Gastrocnemius medialis (tissue), 4 donors: ENCODE measurements at places on chromosomes 7 and 10. TPM values are rescaled to one million over a fixed set of nuclear protein-coding genes. Genes with fewer than 3 reads are reported as not detected.
A peak's percentile ranks its signal among the peaks of the same experiment; 100 is the strongest.

GRCh38 chr10:32893434-32893833, 64.6 kb downstream of the ITGB1 start:
- H3K4me1 ChIP-seq = no peaks in the 10 kb centered on the region
- H3K36me3 ChIP-seq = peaks cover 22% of the 10 kb centered on the region
- H3K4me3 ChIP-seq = no peak overlapping the region
- no peak for DNase-seq
- H3K27me3 ChIP-seq = no peaks in the 10 kb centered on the region

DNA sequence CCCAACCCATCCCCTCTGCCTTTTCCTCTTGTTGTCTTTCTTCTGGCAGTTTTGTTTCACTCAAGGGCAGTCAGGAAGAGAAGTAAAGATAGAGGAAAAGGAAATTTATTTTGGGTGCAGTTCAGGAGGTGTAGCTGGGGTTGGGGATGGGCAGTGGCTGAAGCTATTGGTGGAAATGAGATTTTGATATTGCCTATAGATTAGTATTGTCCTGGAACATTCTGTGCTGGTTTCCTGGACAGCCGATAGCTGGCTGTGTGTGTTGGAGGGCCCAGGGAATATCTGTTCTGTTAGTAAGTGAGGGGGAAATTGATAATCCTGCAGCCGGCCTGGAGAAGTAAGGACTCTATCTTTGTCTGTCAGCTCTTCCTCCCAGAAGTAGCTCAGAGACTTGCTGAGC, 107.8 kb downstream of the AUTS2 start:
- H3K27ac ChIP-seq = no peak overlapping the region
- no peaks in the 10 kb centered on the region for H3K27me3 ChIP-seq
- DNase-seq = no peak
- no peaks in the 10 kb centered on the region for H3K36me3 ChIP-seq

GRCh38 chr7:24657980-24658379, 84.7 kb downstream of the PALS2 start:
- DNase-seq = no peak
- no peak overlapping the region for H3K4me3 ChIP-seq
- H3K36me3 ChIP-seq = no peaks in the 10 kb centered on the region
- peaks cover 2% of the 10 kb centered on the region for H3K4me1 ChIP-seq

DNA sequence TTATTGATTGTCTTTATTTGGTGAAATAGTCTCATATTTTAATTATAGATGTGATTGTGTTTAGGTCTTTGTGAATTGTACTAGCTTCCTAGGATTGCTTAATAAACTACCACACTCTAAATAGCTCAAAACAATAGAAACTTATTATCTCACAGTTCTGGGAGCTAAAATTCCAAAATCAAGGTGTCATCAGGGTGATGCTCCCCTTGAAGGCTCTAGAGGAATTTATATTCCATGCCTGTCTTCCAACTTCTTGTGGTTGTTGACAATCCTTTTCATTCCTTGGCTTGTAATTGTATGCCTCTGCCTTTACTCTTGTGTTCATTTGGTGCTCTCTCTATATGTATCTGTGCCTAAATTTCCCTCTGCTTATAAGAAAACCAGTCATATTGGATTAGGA, 155.3 kb upstream of the AKR1E2 start:
- peak overlapping the region; percentile 42 for H3K27ac ChIP-seq
- H3K27me3 ChIP-seq = no peaks in the 10 kb centered on the region
- no peak for DNase-seq
- H3K4me3 ChIP-seq = no peak overlapping the region
- peaks cover 7% of the 10 kb centered on the region for H3K4me1 ChIP-seq
- no peaks in the 10 kb centered on the region for H3K36me3 ChIP-seq

SMKR1 gene
- not detected for total RNA-seq

DNA sequence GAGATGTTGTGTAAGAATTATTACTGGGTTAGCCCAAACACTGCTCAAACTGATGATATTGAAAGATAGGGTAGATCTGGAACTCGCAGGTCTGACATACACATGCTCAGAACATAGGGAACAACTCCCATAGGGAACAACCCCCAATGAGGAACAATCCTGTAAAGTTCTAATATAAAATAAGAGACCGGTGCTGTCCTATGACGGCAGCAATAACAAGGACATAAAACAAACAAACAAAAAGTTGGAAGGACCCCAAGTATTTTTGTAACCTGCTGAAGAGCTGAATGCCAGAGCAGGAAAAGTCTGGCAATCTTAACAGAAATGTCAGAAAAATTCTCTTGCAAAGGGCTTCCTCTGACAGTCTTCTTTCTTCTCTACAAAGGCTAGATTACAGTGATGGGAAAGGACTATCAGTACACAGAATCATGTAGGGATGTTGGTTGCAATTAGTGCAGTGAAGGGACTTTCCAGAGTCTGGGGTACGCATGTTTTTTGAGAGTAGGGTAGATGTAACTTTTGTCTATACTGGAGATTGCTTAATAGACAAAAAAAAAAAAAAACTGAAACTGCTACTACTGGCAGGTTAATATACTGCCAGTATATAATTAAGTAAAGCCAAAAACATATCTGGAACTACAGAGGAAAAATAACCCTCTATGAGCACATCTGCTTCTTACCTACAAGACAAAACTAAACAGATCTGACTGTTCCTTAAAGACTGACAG, 35.5 kb downstream of the IDE start:
- no peaks in the 10 kb centered on the region for H3K27me3 ChIP-seq
- peak overlapping the region; percentile 38 for H3K27ac ChIP-seq
- no peak overlapping the region for H3K4me3 ChIP-seq
- no peaks in the 10 kb centered on the region for H3K36me3 ChIP-seq
- H3K4me1 ChIP-seq = peaks cover 8% of the 10 kb centered on the region

DNA sequence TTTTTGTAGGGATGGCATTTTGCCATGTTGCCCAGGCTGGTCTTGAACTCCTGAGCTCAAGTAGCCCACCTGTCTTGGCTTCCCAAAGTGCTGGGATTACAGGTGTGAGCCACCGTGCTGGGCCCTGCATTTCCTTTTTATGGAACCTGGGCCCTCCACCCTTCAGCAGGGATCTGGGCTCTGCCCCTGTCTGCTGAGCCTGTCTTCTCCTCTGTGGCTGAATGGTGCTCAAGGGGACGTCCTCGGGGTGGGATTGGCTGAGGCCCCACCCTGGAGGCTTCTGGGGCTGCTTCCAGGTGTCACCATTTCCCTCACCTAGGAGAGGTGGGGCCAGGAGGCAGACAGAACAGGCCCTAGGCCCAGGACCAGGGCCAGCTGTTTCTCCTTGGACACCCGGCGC, 18.4 kb downstream of the FAM241B start:
- H3K4me1 ChIP-seq = no peaks in the 10 kb centered on the region
- DNase-seq = no peak
- no peak overlapping the region for H3K27ac ChIP-seq
- no peaks in the 10 kb centered on the region for H3K36me3 ChIP-seq

GRCh38 chr7:22445140-22445743, 54.7 kb downstream of the STEAP1B start:
- H3K4me1 ChIP-seq = peaks cover 19% of the 10 kb centered on the region
- H3K4me3 ChIP-seq = no peak overlapping the region

DNA sequence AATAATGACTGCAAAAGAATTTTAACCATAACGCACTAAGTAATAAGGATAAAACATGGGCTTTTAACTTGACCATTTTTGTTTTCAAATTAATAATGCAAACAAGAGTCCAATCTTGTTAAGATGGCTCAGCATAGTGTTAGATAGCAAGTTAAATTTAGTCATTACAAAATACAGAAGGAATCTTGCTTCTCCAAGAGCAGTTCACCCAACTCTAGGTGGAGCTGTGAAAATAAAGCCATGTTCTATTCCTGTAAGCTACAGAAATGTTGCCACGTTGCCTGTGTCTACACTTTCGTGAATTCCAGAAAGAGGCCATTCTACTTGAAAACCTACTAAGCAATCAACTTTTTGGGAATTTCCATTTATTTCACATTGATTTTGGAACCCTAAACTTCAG, 191.9 kb downstream of the SFMBT2 start:
- DNase-seq = no peak
- no peaks in the 10 kb centered on the region for H3K27me3 ChIP-seq
- H3K4me3 ChIP-seq = no peak overlapping the region

DNA sequence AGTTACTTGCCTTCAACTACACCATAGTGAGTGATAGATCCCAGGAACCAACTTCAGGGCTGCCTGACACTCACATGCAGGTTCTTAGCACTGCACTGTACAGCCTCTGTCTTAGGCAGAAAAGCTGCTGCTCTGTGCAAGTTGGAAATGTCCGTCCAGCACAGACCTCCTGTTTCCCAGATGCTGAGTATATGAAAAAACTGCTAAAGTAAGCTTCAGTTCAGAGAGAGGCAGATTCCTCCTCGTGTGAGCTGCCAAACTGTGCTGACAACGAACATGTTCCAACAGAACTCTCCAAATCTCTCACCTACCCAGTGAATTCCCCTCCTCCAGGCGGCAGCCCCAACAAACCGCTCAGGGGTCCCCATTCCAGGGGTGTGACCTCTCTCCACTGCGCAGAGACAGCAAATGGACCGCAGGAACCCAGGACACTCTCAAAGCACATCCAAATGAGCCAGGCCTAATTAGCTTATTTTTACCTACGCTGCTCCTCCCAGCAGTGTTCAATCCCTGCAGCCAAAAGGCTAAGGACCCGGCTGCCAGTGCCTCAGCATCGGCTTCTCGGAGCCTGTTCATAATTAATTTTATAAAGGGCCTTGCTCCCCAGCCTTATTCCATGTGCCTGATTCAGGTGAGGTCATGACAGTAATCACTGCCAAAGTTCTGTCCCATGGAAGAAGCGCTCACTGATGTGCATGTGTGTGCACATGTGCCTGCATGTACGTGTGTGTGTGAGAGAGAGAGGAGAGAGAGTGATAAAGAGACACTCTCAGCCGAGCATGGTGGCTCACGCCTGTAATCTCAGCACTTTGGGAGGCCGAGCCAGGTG, 159.5 kb upstream of the AUTS2 start:
- no peaks in the 10 kb centered on the region for H3K27me3 ChIP-seq
- no peak overlapping the region for H3K4me3 ChIP-seq
- no peak for DNase-seq
